ENCODE measurements at places on chromosomes 5 and 9.

DNA sequence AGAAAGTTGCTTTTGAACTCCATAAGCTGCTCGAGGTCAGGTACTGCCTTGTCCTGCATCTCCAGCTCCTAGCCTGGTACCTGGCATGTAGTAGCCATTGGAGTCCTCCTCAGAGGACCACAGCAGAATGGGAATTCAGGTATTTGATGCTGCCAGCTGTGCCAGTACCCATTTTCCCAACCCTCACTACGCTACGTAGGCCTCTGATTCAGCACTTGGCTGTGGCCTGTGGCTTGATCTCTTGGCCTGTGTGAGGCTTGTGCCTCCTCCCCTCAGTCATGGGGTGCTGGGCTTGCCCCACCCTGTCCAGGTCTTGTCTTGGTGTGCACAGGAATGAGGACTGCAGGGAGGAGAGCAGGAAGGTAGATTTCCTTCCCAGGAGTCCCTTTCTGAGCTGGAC, 11.8 kb downstream of the OTULIN start:
- no peak for DNase-seq

GRCh38 chr5:143922718-143923117, 110.8 kb downstream of the HMHB1 start:
- no peak for DNase-seq

GRCh38 chr9:100406962-100407361, 20.0 kb upstream of the MSANTD3 start:
- no peak for DNase-seq

DNA sequence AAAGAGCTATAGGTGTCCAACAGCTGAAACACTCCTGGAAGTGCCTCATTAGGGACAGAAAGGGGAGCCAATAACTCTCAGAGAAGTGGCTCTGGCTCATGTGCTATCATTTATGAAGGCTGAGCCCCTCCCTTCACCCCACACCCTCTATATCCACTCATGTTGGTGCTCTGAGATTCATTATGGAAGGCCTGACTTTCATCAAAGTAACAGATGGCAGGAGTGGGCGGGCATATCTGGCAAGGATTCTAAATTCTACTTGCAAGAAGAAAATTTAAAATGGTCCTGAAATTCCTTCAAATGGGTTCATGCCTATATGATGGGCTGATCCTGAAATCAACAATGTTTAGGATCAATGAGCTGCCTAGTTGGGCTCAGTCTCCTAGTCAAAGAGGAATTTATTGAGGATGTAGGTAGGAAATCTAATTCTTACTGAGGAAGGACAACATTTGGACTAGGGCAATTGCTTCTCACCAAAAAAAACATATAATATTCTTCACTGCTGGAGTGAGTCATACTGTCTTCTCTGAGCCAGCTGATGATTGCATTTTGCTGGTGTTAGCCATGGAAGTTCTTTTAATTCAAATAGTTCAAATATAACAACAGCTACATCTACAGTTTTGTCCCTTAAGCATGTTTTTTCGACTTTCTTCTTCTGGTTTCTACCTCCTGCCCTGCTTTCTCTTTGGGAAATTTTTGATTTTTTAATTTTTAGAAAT, 23.5 kb downstream of the NMRK1 start:
- no peak for DNase-seq

DNA sequence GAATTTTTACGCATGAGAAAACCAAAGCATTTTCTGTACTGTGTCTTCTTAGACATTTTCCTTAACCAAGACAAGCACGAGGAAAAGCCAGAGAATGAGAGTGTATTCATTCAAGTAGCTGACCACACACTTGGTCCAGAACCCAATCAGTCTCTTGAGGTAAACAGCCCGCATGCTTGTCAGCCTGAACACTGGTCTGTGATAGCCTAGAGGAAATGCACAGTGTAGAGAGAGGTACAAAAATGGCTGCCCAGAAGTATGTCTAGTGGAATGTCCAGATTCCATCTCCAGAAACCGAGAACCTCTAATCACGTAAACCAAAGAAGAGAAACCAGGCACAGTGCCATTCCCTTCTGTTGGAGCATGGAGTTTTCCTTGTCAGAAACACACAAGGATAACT, 80.0 kb upstream of the SNX2 start:
- DNase-seq, result no peak

DNA sequence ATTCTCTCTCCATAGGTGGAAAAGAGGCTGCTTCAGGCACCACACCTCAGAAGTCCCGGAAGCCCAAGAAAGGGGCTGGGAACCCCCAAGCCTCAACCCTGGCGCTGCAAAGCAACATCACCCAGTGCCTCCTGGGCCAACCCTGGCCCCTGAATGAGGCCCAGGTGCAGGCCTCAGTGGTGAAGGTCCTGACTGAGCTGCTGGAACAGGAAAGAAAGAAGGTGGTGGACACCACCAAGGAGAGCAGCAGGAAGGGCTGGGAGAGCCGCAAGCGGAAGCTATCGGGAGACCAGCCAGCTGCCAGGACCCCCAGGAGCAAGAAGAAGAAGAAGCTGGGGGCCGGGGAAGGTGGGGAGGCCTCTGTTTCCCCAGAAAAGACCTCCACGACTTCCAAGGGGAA, 16.4 kb downstream of the CD74 start:
- DNase-seq, result no peak

DNA sequence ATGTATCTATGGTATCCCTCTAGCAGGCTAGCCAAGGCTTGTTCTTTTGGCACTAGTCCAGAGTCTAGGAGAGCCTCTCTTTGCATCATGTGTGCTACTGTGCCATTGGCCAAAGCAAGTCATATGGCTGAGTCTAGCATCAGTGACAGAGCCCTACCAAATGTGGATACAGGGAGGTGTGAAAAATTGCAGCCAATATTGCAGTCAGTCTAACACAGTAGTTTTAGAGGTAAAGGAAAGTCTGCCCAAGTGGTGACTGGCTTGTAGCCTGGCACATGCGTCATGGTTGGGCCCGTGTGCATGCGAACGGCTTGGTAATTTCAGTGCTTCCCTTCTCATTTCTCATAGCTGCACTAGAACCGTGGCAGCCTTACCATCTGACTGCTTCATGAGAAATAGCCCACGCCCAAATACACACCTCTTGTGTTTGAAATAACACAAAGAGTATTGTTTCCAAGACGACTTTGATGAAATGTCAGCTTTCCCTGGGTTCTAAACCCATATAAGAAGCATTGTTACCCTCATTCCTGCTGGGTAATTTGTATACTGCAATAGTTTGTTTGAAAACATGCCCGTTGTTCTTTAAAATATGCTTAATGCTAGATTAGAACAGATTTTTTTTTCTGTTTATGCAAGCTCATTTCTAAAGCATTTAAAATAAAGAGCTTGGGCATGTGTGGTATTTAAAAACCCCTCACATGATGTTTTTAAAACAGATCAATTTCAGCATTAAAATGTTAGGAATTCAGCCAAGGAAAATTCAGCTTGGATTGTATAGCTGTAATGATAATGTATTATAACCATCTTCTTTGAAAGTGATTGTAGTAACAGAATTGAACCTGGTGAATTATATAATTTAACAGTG, 113.2 kb downstream of the TLE4 start:
- no peak for DNase-seq

DNA sequence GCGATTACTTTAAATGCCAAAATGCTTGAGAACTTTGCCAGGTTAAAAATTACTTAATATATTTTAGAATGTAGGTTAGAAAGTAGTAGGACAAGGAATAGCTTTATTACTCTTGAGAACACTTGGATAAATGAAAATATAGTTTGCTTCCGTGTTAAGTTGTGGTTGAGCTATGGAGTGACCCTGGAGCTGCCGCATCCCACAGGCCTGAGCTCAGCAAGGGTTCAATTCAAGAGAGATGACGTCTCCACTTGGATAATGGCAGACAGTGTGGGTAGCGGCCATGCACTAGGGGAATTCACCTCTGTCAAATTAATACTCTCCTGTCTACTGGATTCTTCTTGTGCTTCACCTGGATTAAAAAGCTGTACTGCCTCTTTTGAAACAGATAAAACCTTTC, 105.0 kb downstream of the GAPVD1 start:
- no peak for DNase-seq

- DNase-seq, result peak; percentile 12
Observed at GRCh38 chr5:175471628-175472027, 6.7 kb upstream of the SFXN1 start.

DNA sequence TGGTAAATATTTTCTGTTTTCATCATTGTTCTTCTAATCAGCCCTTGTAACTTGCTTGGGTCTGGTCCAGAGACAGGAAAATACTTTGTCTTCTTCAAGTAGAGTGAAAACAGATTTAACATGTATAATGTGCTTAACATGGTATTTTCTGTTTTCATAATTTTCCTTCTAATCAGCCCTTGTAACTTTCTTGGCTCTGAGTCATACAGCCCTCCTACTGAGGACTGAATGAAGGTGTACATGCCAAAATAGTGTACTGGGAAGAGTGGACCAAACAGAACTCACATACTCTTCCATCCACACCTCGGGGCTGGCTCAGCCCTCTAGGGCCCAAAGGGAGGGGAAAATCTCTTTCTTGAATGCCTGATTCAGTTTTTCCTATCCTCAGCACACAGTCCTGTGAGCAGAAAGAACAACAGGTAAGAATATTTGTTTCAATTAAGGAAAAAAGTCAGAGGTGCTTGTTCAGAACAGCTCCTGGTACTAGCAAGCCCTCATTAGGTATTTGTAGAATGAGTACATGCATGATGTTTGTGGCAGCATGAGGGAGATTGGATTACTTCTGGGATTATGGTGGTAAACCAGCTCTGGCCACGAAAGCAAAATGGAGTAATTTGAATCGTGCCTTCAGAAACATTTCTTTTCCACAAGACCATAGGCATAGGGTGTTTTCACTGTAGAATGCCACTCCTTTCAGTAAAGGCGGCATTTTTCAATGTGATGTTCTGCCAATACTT, 24.2 kb upstream of the MACIR start:
- no peak for DNase-seq

DNA sequence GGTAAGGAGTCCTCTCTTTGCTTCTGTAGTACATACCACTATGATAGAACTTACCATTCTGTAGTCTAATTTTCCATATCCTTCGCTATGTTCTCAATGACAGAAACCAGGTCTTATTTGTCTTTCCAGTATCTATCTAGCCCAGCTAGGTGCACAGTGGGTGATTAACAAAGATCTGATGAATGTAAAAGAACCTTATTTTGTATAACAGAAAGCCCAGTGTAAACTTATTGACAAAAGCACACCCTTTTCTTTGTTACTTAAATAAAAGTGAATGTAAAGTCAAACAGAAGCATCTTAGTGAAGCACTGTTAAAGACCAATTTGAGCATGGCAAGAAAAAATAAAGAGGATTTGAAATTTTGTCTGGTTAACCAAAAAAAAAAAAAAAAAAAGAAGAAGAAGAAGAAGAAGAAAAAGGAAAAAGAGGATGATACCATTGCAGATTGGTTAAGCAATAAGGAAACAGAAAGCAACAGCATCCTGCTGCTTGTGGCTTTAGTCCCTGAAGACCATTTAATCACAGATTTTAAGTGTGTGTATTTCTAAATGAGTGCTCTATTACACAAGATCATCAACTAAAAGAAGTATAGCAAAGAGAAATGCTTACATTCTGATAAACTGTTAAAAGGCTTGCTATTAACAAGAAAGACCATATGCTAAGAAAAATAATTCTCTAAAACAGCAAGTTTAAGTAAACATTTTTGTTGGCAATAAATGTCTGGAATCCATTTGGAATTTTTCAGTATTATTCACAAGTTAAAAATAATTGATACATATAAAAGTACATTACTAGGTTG, 21.2 kb downstream of the MEGF9 start:
- no peak for DNase-seq

- no peak for DNase-seq
Observed at GRCh38 chr9:72704688-72705375, 183.4 kb downstream of the TMC1 start.

GRCh38 chr5:59837071-59837470, 56.5 kb downstream of the PDE4D start:
- DNase-seq, result no peak

DNA sequence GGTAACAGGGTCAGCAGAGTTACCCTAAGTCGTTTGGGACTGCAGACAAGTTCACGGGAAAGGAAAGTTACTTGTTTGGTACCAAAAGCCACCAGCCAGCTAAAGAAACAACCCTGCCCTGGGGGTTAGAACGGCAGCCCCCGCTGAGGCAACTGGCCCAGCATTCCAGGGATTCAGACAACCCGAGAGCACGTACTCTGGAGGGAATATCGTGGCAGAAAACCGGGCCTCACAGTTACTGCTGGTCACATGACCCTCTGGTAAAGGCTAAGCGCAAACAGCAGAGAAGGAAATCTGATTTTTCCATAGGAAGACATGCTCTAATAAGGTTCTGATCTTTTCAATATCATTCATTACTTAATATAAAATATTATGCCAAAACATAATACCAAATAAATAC, 22.5 kb upstream of the MLANA start:
- no peak for DNase-seq

DNA sequence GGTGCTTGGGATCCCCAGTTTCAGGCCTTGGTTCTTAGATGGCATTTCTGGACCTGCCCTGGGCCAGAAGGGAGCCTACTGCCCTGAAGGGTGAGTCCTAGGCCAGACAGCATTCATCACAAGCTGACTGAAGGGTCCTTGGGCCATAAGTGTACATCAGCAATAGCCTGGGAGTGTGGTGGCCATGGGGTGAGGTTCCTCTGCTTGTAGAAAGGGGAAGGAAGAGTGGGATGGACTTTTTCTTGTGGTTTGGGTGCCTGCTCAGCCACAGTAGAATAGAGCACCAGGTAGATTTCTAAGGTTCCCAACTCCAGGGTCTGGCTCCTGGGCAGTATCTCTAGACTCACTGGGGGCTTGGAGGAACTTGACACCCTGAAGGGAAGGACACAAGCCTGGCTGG, 95.2 kb upstream of the PHF24 start:
- no peak for DNase-seq

GRCh38 chr5:1648806-1649205, 125.0 kb upstream of the LPCAT1 start:
- no peak for DNase-seq

- no peak for DNase-seq
Observed at GRCh38 chr5:12910641-12911040, 1006.4 kb upstream of the CTNND2 start.

DNA sequence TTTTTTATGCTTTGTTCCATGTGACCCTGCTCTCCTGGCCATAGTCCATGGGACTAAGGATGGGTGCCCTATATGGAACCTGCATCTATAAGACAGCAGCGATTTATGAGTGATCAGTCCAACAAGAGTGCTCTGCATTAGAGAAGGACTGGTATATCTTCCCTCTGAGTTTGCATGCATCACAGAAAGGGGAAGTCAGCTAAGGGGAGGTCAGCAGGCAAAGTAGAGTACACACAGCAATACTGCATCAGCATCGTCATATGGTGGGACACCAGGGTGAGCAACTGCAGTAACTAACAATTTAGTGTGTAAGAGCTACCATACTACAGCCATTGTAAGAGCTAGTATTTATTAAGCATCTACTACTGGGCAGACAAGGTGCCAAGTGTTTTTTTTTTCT, 311.3 kb downstream of the NDUFS4 start:
- DNase-seq, result no peak
